ENCODE measurements at places on chromosomes 2 and 18. TPM values are rescaled to one million over a fixed set of nuclear protein-coding genes. Genes with fewer than 3 reads are reported as not detected.

Gene MALT1
- total RNA-seq, result 20.8 TPM

Gene NDC80
- 1.4 TPM for total RNA-seq

Gene C2orf66
- not detected for total RNA-seq

Gene DDX18
- total RNA-seq, result 41.1 TPM

Gene UCN
- total RNA-seq, result 3.1 TPM

Gene SCN9A
- total RNA-seq, result 6.8 TPM

Gene WDR33
- 49.2 TPM for total RNA-seq

Gene ZC3H6
- total RNA-seq, result 11.3 TPM

GRCh38 chr2:12119841-12120240, 373.4 kb downstream of the LPIN1 start:
- no peak for DNase-seq

DNA sequence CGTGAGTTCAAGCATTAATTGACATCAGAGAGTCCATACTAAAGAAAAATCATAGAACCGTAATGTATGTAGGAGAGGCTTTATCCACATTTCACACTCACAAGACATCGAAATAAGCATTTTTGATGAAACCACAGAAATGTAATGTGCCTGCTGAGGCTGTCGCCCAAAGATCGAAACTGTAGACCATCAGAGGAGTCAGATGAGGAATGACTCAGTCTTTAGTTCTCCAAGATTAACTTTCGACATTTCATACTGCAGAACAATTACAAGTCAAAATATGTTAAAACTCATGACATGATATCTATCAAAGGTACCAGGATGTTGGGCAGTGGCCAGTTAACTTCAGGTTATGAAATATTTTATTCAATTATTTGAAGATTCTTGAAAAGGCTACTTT, 79.6 kb downstream of the RAB31 start:
- DNase-seq, result no peak

GRCh38 chr18:30211112-30211511, 831.4 kb downstream of the DSC3 start:
- DNase-seq, result no peak

DNA sequence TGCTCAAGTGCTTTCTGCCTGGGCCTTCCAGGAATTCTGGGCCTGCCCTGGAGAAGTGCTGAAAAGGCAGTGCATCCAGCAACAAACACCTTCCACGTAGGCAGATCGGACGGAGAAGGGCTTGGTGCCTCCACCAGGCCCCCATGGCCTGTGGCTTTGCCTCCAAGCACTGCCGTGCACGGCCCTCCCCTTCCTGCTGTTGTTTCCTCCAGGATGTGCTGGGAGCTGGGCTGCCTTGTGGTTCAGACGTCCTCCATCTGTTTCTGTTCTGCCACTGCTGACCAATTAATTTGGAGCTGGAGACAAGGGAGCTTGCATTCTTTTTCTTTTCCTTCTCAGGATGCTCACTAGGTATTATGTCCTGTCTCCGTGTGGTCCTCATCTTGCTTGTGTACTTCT, 197.0 kb downstream of the HRH4 start:
- DNase-seq, result no peak

- no peak for DNase-seq
Measured at GRCh38 chr2:40680547-40680946, 228.7 kb upstream of the SLC8A1 start.

DNA sequence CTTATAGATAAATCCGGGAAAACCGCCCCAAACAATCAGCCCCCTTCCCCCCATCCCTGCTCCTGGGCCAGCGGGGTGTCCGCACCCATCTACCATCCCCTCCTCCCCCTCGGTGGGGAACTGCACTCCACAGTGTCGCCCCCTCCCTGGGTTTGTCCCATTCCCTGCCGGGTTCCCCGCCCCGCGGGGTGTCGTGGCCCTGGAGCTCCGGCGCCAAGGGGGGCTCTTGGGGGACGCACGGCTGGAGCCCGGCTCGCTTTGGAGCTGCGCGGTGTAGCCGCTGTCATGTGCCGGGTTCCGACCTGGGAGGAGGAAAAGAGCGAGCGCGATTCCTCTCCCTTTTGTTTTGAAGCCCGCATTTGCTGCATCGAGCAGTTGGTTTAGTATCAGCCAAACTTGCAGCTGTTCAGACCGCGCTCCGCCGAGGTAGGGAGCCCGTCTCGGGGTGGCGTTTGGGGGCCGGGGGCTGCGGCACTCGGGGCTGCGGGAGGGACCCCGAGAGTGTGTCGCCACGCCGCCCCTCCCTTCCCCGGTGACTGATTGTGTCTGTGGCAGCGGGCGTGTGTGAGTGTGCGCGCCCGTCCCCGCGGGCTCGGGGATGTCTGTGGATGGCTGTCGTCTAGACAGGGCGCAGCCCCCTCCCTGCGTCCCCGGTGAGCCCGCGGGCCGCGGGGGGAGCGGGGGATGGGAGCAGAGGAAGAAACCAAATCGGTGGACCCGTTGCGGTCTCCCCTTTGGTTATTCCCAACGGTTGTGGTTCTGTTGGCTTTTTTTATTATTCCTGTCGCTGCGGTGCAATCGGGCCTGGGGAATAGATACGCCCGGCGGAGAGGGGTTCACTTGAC, 797 bp downstream of the CTIF start:
- peak; percentile 27 for DNase-seq

GRCh38 chr2:216633616-216634369, 573 bp downstream of the IGFBP2 start:
- no peak for DNase-seq

GRCh38 chr18:79405781-79406575, 10.2 kb downstream of the NFATC1 start:
- peak; percentile 73 for DNase-seq
